ENCODE measurements at places on chromosomes 16 and 17.
A peak's percentile ranks its signal among the peaks of the same experiment; 100 is the strongest.

GRCh38 chr16:20026361-20027072, 47.2 kb downstream of the GPR139 start:
- DNase-seq, result no peak
- no peaks in the 10 kb centered on the region for H3K27me3 ChIP-seq
- no peaks in the 10 kb centered on the region for H3K4me1 ChIP-seq
- no peak overlapping the region for H3K4me3 ChIP-seq

DNA sequence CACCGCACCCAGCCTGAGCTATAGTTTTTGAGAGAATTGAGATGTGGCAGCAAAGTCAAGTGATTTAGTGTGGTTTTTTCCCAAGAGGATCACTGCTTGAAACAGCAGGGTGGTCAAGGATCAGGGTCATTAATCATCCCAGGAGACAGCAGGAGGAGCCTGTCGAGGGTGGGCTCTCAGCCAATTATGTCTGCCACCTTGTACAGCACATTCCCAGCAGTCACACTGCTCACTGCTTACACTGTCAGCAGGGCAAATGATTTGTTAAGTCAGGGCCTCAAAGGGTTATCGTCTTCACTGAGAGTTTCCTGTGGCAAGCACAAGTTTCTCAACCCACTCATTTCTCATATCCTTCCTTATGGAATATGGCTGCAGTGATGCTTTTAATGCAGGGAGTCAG, 13.2 kb downstream of the B3GNT9 start:
- no peaks in the 10 kb centered on the region for H3K4me1 ChIP-seq
- no peak overlapping the region for H3K27ac ChIP-seq
- peaks cover 67% of the 10 kb centered on the region for H3K36me3 ChIP-seq
- H3K27me3 ChIP-seq, result no peaks in the 10 kb centered on the region
- no peak overlapping the region for H3K4me3 ChIP-seq

- no peaks in the 10 kb centered on the region for H3K36me3 ChIP-seq
- no peak overlapping the region for H3K4me3 ChIP-seq
- H3K27me3 ChIP-seq, result no peaks in the 10 kb centered on the region
- peaks cover 35% of the 10 kb centered on the region for H3K4me1 ChIP-seq
- peak; percentile 77 for DNase-seq
These were observed 9.3 kb upstream of the SLC16A5 start for GRCh38 chr17:75078284-75079022.

DNA sequence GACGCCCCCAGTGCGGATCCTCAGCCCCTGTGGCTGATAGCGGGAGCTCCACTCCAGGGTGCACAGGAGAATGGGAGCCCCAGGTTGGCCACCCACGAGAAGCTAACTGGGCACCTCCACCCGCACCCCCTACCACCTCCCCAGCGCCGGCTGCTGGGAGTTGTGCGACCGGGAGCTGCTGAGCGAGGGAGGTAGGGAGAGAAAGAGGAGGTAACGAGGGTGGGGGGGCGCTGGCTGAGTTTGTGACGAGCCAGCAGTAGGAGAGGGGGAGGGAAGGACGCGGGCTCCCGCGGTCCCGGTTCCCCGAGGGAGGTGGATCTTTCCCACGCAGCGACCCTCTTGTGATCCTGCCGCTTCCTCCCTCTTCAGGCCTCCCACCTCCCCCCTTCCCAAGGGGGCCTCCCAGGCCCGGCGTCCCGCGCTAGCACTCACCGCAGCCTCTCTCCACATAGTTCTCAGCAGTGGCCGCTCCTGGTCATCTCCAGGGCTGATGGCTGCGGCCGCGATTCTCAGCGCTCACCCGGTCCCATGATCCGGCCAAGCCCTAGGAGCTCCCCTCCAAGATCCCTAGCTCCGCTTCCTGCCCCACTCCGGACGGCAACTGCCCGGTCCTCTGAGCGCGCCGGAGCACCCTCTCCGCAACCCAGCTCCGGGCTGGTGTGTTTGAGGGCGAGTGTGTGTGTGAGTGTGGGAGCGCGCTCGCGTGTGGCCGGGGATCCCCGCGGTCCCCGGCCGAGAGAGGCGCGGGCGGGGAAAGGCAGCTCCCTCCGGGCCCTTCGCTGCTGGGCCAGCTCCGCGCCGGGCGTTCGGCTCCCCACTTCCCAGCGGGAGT, at the start of gene GRIN2A:
GRIN2A (minus strand) TSS at position 207 of the 832 bp plus-strand sequence. CDS start 2,017 bp downstream, outside the sequence.
- no peaks in the 10 kb centered on the region for H3K36me3 ChIP-seq
- peak within 1 kb of the TSS; percentile 60 for H3K4me3 ChIP-seq

DNA sequence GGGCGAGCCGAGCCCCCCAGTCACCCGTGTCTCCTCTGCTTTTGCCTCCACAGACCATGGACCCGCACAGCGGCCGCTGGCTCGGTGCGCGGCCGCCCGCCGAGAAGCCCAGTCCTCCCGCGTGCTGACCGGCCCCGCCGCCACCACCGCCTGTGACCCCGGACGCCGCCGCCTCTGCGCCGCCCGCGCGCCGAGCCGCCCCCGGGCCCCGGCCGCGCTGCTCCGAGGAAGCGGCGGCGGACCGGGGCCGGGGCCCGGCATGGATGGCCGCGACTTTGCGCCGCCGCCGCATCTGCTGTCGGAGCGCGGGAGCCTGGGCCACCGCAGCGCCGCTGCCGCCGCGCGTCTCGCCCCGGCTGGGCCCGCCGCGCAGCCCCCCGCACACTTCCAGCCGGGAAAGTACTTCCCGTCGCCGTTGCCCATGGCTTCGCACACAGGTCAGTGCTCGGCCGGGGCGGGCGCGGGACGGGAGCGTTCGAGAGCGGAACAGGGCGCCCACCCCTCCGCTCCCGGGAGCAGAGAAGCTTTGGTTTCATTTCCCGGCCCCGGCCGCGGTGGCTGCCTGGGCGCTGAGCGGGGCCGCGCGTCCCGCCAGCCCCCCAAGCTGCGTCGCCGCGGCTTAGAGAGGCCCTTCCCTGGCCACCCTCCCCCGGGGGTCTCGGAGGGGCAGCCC, 4.4 kb downstream of the BAHCC1 start:
- H3K4me3 ChIP-seq, result peak overlapping the region; percentile 77
- H3K4me1 ChIP-seq, result peaks cover 32% of the 10 kb centered on the region
- no peaks in the 10 kb centered on the region for H3K36me3 ChIP-seq
- DNase-seq, result no peak

DNA sequence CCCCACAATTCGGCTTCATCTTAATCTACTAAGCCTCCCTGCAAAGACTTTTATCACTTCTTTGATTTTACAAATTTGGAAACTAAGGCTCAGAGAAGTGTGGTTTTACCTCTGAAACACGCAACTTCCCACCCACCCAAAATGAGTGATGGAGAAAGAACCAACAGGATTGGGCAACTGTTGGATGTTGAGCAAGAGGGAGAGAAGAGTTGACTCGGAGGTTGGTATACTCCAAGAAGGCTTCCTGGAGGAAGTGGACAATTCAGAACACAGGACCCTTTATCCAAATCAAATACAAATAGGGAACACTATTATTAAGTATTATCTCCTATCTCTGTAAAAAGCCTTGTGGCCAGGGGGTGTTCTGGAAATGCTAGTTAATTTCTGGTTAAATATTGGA, 323.0 kb downstream of the C16orf95 start:
- no peak overlapping the region for H3K4me3 ChIP-seq
- DNase-seq, result no peak
- H3K27me3 ChIP-seq, result no peaks in the 10 kb centered on the region
- H3K36me3 ChIP-seq, result no peaks in the 10 kb centered on the region
- peaks cover 4% of the 10 kb centered on the region for H3K4me1 ChIP-seq
- H3K27ac ChIP-seq, result no peak overlapping the region

DNA sequence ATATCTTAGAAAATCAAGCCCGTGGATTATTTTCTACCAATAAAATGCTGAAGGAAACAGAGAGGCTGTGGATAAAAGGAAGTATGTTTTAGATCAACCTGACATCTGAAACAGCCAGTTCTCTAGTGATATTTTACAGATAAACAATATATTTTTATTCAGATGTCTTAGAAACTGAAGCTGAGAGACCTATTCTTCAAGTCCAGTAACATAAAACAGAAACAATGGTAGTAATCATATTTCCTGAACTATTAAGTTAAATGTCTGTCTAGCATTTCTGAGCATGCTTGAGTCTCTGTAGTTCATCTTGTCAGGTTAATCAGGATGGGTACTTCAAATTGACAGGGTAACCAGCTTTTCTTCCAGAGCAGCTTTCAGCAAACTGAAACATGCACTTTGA, 449.6 kb upstream of the TOM1L1 start:
- H3K4me3 ChIP-seq, result no peak overlapping the region
- no peaks in the 10 kb centered on the region for H3K4me1 ChIP-seq
- H3K27me3 ChIP-seq, result no peaks in the 10 kb centered on the region
- no peaks in the 10 kb centered on the region for H3K36me3 ChIP-seq

GRCh38 chr17:56833057-56833808, 487 bp downstream of the C17orf67 start:
- peaks cover 5% of the 10 kb centered on the region for H3K4me1 ChIP-seq
- H3K27me3 ChIP-seq, result no peaks in the 10 kb centered on the region
- peaks cover 4% of the 10 kb centered on the region for H3K36me3 ChIP-seq
- peak overlapping the region; percentile 73 for H3K4me3 ChIP-seq
- DNase-seq, result peak; percentile 77

- DNase-seq, result peak; percentile 5
- H3K4me3 ChIP-seq, result no peak overlapping the region
- H3K27ac ChIP-seq, result no peak overlapping the region
These were observed 1540.3 kb downstream of the CDH11 start for GRCh38 chr16:63581570-63581969.

DNA sequence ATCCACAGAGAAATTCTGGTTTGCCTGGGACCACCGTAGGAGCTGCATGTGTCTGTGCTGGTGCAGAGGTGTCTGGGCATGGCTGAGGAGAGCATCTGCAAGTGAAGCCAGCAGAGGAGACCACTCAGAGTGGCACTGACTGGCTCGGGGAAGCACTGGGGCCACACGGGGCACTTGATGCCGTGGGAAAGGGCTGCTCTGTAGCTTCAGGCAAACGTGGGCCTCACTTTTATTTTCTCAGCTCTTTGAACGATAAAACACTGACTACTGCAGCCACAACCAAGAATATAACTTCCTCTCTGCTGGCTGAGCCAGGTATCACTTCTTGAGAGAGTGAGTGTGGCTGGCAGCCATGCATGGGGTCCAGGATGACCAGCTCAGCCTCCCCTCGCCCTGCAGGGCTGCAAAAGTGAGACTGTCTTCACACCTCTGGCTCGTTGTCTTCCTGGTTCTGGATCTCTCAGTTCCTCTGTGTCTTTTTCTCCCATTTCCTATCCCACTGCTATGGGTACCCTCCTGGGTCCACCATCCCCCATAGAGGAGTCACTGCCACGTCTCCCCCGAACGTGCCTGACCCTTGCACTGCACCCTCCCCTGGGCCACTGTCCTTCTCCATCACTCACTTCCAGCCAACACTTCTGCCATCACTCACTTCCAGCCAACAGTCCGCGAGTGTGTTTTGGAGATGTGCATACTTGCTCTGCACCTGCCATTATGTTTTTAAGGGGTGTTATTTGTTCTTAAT, 201.4 kb upstream of the CHMP6 start:
- H3K27me3 ChIP-seq, result no peaks in the 10 kb centered on the region
- no peak for DNase-seq
- peaks cover 4% of the 10 kb centered on the region for H3K36me3 ChIP-seq
- peaks cover 12% of the 10 kb centered on the region for H3K4me1 ChIP-seq
- no peak overlapping the region for H3K4me3 ChIP-seq

DNA sequence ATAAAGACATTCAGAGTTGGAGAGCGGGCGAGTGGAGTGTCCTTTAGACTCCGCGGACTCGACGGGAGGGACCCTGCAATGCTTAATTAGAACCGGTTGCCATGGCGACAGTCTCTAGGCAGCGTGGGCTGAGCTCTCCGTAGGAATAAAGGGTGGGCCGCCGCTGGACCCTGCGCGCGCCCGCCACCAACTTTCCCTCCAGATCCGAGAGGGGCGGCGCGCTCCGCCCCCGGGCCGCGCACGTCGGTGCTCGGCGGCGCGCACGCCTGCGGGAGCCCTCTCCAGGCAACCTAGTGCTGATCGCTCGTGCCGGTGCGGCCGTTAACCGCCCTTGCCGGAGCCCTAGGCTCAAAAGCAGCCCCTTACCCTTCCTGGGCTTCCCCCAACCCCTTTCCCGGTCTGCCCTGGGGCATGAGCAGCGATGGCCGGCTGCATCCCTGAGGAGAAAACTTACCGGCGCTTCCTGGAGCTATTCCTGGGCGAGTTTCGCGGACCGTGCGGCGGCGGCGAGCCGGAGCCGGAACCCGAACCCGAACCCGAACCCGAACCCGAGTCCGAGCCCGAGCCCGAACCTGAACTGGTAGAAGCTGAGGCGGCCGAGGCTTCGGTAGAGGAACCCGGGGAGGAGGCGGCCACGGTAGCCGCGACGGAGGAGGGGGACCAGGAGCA, at the start of gene PPM1E:
PPM1E (plus strand) TSS at position 278 of the 669 bp plus-strand sequence.
- peak; percentile 54 for DNase-seq
- H3K27me3 ChIP-seq, result peaks cover 17% of the 10 kb centered on the region
- peaks cover 8% of the 10 kb centered on the region for H3K4me1 ChIP-seq
- H3K27ac ChIP-seq, result no peak within 1 kb of the TSS

DNA sequence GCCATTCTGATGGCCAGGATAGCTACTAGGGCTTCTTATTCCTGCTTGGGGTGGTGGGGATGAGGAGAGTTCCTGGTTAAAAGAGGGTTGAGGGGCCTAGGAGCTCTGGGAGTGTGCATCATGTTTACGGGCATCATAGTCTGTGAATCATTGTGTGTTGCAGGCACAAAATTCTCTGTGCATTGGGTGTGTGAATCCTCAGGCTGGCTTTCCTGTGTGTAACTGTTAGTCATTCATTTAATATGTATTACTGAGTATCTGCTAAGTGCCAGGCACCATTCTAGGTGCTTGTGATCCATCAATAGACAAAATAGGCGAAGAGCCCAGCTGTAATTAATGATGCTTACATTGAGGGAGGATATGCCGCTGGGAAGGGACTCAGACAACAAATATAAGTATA, 5.8 kb downstream of the PPY start:
- no peak overlapping the region for H3K27ac ChIP-seq
- H3K4me3 ChIP-seq, result no peak overlapping the region
- H3K27me3 ChIP-seq, result no peaks in the 10 kb centered on the region
- H3K4me1 ChIP-seq, result peaks cover 4% of the 10 kb centered on the region

- no peaks in the 10 kb centered on the region for H3K36me3 ChIP-seq
- H3K27me3 ChIP-seq, result peaks cover 94% of the 10 kb centered on the region
- no peak overlapping the region for H3K27ac ChIP-seq
- DNase-seq, result no peak
These were observed 3.2 kb upstream of the HOXB9 start for GRCh38 chr17:48629411-48629759.

GRCh38 chr16:13781575-13782338, 138.2 kb upstream of the ERCC4 start:
- H3K27me3 ChIP-seq, result no peaks in the 10 kb centered on the region
- no peaks in the 10 kb centered on the region for H3K4me1 ChIP-seq
- no peaks in the 10 kb centered on the region for H3K36me3 ChIP-seq
- no peak overlapping the region for H3K27ac ChIP-seq
